Right renal cortex interstitium (tissue), 3 donors: ENCODE measurements at places on chromosomes 5 and 9.

DNA sequence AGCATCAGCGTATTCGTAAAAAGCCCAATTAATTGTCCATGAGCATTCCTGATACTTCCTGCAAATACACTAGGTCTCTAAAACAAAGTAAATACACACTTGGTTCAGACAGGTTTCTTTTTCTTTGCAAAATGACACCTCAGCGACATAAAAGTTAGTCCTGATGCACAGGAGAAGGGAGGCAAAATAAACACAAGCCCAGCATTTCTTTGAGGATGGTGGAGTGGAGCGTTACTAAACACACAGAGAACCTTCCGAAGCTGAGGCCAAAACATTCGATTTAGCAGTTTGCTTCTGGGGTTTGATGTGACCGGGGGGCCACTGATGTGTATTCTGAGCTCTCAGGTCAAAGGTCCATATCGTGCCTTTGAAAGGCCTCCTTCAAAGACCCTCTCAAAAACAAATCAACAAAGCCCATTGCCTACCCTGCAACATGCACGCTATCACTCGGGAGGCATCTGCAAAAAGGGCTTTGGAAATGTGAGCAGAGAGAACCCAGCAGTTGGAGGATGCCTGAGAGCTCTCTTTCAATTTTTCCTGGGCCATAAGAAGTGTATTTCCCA lies 268.4 kb upstream of the PANK3 start:
- DNase-seq, result no peak

GRCh38 chr5:62732677-62733121 lies 154.1 kb downstream of the LRRC70 start:
- DNase-seq, result no peak

GRCh38 chr5:159179529-159180305 lies 29.6 kb downstream of the RNF145 start:
- DNase-seq, result no peak

DNA sequence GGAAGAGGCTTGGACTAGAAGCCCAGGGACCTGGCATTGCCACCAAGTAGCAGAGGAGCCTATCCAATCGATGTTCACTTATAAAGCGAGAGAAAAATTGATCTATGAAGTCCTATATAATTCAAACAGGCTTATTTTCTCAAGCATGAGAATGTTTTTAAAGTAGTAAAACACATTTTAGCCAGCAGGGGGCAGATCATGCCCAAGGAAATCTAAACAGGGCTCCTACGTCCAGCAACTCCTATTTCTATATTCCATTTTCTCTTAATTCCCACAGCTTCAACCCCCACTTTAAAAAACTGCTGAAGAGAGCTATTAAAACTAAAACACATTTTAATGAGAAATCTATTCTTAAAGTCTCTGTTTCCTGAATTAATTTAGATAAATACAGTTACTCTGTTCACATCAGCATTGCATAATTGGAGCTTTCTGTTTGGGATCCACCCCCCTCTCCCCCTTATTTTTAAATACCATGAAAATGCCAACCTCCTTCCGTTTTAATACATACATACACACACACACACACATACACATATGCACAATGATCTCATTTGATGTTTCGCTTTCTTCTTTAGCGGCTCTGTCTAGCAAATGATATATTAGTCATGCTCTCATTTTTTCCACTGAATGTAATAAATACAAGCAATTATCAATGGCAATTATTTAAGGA lies 144.9 kb downstream of the MYO10 start:
- DNase-seq, result peak; percentile 48

DNA sequence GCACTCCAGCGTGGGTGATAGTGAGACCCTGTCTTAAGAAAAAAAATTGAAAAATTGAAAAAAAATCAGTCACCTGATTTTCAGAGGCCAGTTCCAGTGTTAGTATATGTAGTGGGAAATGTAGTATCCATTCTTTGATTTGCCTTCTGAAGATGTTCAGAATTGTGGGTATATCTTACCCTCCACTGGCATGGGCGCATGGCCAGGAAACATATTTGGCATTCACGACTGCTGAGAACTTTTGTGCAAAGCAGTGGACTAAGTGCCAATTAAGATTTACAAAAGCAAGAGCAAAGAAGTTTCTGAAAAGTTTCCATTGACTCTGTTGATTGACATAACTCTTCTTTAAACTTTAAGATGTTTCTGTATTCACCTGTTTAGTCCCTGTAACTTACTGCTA lies 2.4 kb downstream of the CAVIN4 start:
- DNase-seq, result no peak

DNA sequence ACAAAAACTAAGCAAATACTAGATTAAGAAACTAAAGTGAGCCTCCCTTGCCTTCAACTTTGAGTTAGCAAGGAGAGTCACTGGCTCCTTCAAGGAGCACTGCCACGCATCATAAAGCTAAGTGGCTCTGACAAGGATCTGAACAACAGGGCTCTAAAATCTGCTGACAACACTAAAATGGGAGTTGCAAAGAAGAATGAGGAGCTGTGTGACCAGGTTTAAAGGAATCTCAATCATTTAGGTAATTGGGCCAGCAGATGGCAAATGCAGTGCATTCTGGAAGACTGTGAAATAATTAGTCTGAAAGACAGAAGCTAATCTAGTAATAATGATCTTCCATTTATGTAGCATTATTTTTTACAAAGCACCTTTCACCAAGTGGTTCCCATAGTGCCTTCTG lies 297.0 kb upstream of the TAS2R1 start:
- no peak for DNase-seq

DNA sequence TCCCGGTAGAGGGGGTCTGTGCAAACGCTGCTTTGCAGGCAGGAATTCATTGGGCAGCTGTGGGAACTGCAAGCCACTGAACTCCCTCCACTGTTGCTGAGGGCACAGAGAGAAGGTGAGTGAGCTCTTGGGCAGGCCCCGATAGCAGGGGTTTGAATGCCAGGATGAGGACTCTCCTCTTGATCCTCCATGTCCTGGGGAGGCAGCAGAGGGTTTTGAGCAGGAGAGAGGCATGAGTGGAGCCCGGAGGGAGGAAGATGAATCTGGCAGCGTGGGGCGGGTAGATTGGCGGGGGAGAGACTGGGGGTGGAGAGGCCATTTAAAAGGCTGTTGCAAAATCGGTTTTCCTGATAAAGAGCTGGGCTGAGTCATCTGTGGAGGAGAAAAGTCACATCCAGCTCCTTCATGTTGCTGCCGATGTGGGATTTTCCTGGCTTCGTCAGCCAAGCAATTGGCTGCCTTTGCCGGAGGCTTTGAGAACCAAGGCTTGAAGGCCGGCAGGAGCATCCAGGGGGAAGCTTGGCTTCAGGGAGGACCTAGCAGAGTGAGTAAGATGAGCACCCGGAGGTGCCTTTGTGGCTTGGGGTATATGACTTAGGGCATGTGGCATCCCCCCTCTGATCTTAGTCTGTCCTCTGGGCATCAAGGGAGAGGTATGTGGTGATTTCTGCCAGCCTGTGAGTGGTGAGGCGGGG lies at the start of gene SYNPO:
Gene SYNPO, plus strand, starts transcription at position 350 of the 695 bp plus-strand sequence. CDS start 7,616 bp downstream, outside the sequence.
- no peak for DNase-seq

GRCh38 chr5:66516550-66516949 lies 79.6 kb upstream of the MAST4 start:
- no peak for DNase-seq
